ENCODE measurements at places on chromosomes 16 and 17. TPM values are rescaled to one million over a fixed set of nuclear protein-coding genes. Genes with fewer than 3 reads are reported as not detected.

The ANKRD40CL gene
- not detected for total RNA-seq

GRCh38 chr16:35146723-35147458, 1687.5 kb downstream of the TP53TG3F start:
- DNase-seq = no peak

- peak; percentile 73 for DNase-seq
Measured at GRCh38 chr17:40791787-40792436, 7.8 kb downstream of the KRT28 start.

The MGAT5B gene
- 0.11 TPM for total RNA-seq

- DNase-seq = no peak
Measured at GRCh38 chr16:64287655-64288528, 834.0 kb downstream of the CDH11 start.
